AG09319 (cell line): ENCODE measurements at places on chromosomes 2 and 18.
A peak's percentile ranks its signal among the peaks of the same experiment; 100 is the strongest.

GRCh38 chr2:26770986-26771586 is 7.0 kb downstream of the SLC35F6 start:
- peak; percentile 87 for DNase-seq

GRCh38 chr2:7835151-7835550 is 846.7 kb upstream of the ID2 start:
- no peak for DNase-seq

GRCh38 chr2:148110184-148110583 is 89.3 kb downstream of the MBD5 start:
- no peak for DNase-seq

GRCh38 chr2:48120759-48121242 is 214.5 kb upstream of the FBXO11 start:
- no peak for DNase-seq

GRCh38 chr2:198327526-198327925 is 523.1 kb downstream of the PLCL1 start:
- DNase-seq = no peak

DNA sequence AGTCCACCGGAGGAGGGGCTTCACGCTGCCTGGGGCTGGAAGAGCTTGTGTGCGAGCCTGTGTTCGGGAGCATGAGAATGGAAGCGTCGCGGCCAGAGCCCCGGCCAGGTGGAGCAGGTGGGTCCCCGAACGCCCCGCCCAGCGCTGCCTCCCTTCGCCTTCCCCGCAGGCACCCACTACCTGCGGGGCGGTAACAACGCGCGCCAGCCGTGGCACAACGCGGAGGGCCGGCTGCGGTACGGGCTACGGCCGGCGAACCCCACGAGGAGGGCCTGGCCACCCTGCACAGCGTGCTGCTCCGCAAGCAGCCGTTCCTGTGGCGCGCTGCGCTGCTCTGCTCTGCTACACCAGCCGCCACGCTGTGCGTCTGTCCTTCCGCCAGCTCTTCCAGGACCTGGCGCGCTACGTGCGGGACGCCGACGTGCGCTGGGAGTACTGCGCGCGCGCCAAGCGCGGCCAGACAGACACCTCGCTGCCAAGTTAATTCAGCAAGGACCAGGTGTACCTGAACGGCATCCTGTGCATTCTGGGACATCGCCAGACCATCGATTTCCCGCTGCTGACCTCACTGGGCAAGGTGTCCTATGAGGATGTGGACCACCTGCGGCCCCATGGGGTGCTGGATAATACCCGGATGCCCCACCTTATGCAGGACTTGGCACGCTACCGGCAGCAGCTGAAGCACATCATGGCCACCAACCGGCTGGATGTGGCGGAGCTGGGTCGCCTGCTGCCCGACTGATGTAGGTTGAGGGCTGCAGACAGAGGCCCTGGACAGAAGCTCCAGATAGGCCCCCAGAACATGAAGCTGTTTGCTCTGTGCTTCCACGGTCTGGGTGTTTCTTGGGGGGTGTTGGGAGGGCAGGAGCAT is 200.6 kb downstream of the NAPG start:
- no peak for DNase-seq

GRCh38 chr2:62450716-62451191 is 55.2 kb downstream of the TMEM17 start:
- no peak for DNase-seq

DNA sequence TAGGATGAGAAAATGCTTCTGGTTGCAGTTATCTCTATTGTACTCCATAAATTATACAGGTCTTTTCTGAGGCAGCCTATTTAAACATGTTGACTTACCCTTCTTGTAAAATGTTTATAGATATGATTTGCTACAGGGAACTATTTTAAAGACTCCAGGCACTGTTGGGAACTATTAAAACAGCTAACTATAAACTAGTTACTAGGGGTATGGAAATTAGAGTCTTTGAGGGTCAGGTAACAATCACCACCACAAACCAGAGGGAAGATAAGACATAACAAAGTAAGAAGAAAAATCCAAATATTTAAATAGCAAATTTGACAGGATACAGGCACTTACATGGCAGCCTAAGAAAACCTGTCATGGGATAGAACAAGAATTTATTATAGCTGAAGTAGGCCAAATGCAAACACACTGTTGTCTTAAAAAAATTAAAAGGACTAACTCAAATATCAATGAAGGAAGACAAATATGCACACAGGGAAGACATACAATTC is 251.0 kb upstream of the CWC22 start:
- no peak for DNase-seq

- no peak for DNase-seq
Measured at GRCh38 chr2:216015722-216016464, 2.5 kb upstream of the MREG start.

DNA sequence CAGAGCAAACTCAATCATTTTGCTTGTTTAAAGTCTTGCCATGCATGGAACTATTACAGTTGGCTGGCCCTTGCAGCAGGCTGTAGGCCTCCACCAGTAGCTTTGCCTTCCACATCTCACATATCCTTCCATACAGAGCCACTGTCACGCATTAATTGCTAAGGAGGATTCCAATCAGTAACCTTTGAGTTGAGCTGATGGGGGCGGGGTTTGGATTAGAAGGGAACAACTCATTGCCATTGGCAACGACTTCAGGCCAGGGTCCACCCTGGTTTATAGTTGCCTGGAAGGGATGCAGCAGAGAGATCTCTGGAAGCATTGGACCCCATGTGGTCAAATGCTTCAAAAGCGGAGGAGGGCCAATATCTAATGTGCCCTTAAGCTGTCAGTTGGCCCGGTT is 63.3 kb upstream of the TTC39C start:
- DNase-seq = no peak

DNA sequence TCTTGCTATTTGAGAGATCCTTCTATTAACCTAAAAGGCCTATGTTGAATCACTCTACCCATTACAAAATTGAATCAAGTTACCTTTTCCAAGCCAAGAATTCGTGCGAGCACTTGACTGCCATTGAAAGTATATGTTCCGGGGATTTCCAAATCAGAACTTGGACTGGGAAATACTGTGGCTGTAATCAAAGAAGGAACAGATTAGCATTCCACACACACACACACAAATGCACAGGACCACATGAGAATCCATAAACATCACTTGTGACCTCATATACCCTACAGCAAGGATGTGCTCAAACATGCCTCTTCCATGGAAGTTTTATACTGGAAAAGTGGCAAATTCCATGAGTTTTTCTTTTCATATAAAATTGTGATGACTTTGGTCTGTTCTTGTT is 86.0 kb downstream of the ABCA12 start:
- DNase-seq = no peak

- DNase-seq = no peak
Measured at GRCh38 chr2:44071454-44072046, 75.8 kb upstream of the LRPPRC start.

DNA sequence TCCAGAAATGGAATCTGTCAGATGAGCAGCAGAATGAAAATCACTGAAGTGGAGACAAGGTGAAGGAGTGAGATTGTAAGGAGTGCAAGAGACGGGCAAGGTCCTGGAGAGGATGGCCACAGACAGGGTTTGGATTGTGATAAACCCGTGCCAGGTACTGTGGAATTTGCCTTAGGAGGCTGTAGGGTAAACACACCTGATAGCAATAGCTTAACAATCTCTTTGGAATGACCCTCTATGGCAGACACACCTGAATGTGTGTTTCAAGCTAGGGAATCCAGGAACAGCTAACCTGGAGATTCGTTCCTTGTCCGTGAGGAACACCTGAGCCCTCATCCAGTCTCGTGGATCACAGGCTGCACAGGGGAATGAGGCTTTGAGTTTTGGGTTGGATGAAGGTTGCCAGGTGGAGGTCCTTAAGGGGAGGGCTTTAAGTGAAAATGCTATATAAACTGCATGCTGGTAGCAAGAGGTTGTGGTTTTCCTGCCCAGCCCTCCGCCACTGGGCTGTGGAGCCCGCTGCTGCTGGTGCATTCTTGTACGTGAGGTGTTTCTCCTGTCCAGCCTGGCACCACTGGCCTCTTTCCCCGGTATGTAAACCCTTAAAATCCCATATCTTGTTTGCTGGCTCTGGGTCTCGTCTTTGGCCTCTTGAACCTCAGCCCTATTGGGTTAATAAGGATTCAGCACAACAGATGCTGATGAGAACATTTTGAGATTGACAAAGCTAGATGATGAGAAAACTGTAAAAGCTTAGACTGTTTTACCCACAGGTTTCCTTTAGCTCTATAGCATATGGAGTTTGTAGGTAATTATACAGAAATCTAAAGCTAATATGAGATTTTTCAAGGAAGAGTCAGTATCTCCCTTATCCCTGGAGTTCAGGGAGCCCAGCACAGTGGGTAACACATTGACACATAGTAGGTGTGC is 117.9 kb downstream of the ARHGAP15 start:
- DNase-seq = no peak

GRCh38 chr2:102226612-102227391 is 40.0 kb downstream of the IL1RL2 start:
- DNase-seq = no peak

DNA sequence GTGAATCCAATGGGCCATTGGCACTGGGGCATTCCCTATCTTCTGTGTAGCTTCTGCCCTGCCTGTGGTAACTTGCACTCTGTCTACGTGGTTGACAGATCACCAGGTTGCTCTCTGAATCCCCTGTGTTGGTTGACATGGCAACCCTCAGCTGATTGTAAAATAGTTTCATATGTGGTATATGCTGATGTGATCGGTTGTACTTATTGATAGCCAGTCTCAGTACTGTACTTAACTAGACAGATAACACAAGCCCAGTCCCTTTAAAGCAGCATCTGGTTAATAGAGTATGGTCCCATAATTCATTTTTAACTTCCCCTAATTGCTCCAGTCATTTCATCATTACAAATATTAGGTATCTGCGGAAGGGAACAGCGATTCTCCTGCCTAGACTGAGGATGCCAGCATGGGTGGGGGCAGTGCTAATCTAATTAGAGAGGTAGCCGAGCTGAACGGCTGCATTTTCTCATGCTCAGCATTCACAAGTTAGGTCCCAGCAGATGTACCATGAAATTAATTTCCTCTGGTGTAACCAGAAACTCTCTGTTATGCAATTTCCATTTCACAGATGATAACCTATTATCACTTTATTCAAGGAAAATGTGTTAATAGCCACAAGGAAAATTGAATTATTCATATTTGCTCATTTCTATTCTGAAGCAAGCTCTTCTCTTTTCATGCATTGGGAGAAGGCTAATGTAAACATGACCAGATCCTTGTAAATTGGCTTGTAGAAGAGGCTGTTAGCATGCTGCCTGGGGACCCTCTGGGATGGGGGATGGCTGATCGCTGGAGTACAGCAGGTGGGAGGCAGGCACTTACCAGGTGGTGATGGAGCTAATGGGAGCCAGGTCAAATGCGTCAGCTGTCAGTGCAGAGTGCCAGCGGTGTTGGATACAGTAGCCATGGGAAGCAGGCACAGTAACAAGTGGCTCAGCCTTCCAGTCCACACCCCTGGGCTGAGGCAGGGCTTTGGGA is 608.3 kb downstream of the GALR1 start:
- DNase-seq = no peak

GRCh38 chr2:83015035-83015715 is 1443.9 kb downstream of the SUCLG1 start:
- no peak for DNase-seq

DNA sequence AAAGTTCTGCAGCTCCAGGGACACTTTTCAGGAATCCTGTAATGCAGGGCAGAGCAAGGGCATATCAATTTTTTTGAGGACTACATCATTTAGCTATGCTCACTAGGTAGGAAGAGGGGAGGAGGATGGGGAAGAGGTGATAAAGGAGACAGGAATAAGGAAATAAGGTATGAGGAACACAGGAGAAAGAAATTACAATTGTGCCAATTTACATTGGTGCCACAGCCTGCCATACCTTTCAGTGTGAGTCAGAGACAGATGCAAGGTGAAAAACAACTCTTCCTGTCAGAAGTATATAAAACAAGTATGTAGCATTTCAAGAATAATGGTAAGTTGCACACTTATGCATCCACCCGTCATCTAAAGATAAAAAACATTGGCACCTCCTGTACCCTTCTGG is 5.4 kb upstream of the MRPS9 start:
- no peak for DNase-seq

DNA sequence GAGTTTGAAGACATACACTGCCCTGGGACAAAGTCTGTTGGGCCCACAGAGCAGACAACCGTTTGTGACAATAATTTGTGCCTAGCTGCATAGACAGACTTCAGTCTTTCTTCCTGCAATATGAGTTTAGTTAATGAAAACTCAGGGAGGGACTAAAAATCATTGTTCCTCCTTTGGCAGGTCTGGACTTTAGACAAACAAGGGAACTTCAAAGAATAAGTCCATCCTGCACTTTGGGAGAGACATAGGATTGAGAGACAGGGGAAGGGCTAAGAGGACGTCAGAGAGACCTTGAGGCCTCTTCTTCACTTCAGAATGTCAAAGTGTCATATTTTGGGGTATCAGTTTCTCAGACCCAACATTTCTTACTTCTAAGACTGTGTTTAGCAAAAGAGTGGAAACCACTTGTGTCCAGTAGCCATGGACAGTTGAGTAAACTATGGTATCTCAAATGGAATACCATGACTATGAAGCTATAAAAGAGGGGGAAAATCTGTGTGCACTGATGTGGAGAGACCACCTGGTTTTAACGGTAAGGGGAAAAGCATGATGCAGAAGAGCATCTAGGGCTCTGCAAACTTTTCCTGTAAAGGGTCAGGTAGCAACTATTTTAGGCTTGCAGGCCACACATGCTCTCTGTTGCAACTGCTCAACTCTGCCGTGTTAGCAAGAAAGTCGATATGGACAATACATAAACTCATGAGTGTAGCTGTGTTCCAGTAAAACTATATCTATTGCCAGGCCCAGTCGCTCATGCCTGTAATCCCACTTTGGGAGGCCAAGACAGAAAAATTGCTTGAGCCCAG is 217.8 kb upstream of the SH3BP4 start:
- DNase-seq = no peak
